ENCODE measurements at places on chromosomes 11 and 22.
A peak's percentile ranks its signal among the peaks of the same experiment; 100 is the strongest.

- DNase-seq, result peak; percentile 94
Measured at GRCh38 chr22:47836957-47837356, 1074.5 kb downstream of the TBC1D22A start.

GRCh38 chr22:40006641-40007040 is 11.9 kb downstream of the FAM83F start:
- no peak for DNase-seq

GRCh38 chr11:7612056-7612660 is 61.1 kb downstream of the CYB5R2 start:
- DNase-seq, result no peak

- DNase-seq, result no peak
Measured at GRCh38 chr22:48224332-48224731, 1461.9 kb downstream of the TBC1D22A start.

GRCh38 chr11:10856689-10857458 is 979 bp downstream of the ZBED5 start:
- peak; percentile 42 for DNase-seq

GRCh38 chr22:42924436-42924835 is 67.4 kb upstream of the ARFGAP3 start:
- no peak for DNase-seq
